ENCODE measurements at places on chromosomes 11 and 22.

- no peak for DNase-seq
Observed at GRCh38 chr11:72972496-72973128, 158.4 kb downstream of the ATG16L2 start.

DNA sequence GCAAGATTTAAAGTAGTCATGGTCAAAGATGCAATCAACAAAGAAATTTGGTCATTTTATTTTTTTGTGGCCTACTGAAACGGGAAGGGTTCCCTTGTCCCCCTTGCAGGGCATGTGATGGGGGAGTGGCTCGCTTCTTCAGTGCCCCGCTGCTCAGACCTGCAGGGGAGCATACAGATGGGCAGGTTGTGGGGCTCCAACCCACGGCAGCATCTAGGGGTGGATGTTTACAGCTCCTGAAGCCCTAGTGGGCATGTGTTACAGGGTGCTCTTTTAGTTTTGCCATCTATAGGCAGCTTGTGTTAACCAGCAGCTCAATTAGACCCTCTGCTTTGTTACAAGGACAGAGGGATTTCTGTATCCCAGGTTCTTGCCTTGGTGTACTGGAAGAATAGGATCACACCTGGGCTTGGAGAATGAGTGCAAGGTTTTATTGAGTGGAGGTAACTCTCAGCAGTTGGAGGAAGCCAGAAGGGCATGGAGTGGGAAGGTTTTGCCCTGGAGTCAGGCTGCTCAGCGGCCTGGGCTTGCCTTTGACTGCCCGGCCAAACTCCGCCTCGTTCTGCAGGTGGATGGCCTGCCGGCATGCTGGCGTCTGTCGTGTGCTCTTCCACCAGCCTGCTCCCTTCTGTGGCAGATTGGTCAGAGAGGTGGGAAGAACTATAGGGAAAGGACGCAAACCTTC is 9.4 kb downstream of the GSTP1 start:
- no peak for DNase-seq

DNA sequence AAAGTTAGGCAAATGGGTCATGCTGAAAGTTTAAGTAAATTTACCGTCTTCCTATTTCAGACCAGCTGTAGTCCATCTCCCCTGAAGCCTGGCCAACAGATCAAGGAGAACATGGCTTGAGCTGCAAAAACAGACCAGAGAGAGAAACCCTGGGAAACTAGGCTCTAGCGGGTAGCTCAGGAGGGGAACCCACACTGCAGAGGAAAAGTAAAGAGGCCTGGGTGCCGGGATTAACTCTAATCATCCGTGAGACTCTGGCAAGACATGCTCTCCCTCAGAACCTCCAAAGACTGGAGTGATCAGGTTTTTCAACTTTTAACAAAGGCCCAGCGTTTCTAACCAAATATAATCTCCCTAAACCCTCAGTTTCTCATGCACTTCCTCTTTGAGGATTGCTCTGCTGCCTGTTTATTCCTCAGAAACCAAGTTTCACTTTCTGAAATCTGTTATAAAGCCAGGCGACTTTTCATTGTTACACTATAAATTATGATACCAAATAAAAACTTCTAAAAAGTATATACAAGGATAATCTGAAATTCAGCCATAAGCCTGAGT is 67.5 kb downstream of the GAB2 start:
- DNase-seq: no peak

- DNase-seq: no peak
Observed at GRCh38 chr11:15910761-15911160, 445.6 kb downstream of the SOX6 start.

DNA sequence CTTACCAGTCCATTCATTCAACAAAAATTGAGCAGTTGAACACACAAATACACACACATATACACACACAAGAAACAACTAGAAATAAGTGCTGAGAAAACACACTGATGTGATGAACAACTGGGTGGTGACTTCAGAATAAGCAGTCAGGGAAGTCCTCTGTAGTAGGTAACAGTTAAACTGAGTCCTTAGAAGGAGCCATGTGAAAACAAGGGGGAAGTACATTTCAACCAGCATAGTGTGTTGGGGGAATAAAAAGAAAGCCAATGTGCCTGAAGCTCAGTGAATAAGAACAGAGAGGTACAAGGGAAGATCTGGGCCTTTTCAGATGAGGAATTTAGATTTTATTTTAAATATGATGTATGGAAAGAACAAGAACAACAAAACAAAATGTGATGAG is 6.8 kb upstream of the TMEM123 start:
- no peak for DNase-seq

DNA sequence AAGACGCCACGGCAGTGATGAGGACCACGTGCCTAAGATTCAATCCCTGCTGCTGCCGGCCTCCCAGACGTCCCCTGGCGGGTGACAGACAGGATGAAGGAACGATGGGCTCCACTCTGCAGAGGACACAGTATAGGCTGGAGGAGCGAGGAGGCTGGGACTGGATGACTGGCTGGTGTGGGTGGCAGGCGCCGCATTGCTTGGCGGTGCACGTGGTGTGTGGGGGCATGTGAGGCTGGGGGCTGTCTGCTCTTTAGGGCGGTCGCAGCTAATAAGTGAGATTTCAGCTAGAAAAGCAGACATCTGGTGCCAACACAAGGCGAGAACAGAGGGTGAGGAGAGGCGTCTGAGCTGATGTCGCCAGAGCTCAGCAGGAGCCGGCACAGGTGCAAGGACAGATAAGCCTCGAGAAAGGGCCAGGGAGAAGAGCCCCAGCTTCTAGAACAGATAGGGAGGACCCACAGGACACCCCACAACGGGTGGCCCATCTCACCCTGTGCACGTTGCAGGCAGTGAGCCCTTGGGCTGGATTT is 33.2 kb downstream of the TSPAN4 start:
- no peak for DNase-seq

DNA sequence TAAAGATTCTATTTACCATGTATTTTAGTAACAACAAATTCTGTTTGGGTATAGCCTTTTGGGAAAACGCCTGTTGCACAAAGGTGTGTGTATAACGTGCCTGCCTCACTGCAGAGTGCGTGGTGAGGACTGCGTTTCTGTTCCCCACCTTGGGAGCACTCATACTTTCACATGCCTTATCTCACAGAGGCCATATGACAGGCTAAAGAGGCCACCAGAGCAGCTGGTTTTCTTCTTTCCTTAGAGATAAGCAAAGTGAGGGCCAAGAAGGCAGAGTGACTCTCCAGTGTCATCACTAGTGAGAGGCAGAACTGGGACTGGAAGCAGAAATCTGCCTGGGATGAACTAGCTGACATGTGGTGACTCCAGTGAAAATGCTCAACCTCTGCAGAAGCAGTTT is 369.2 kb upstream of the NARS2 start:
- no peak for DNase-seq

GRCh38 chr11:129644326-129644725 is 171.3 kb upstream of the TMEM45B start:
- no peak for DNase-seq

DNA sequence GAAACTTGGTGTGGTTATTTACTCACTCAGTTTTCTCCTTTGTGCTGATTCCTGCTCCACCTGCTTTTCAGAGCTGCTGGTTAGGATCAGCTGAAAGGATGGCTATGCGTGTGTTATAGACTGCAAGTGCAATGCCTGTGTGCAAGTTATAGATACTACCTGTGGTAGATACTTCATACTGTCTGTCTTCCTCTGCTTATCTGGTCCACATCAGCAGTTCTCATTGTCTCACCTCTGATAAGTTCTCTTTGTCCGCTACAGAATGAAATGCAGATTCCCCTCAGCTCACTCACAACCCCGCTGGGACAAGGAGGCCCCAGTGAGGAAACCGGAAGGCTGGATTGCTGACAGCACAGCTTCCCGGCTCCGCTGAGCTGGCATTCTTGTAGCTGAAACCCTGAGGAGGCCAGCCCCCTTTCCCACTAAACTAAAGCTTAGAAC is 37.5 kb upstream of the LYVE1 start:
- no peak for DNase-seq

GRCh38 chr22:41951898-41952474 is at the start of gene SMIM45:
SMIM45 (plus strand) TSS chr22:41952150.
- DNase-seq: no peak

Measured in NCI-H748 treated with DMSO at 0.1 percent for 48 hours (cell line).